ENCODE measurements at places on chromosomes 4 and X.

DNA sequence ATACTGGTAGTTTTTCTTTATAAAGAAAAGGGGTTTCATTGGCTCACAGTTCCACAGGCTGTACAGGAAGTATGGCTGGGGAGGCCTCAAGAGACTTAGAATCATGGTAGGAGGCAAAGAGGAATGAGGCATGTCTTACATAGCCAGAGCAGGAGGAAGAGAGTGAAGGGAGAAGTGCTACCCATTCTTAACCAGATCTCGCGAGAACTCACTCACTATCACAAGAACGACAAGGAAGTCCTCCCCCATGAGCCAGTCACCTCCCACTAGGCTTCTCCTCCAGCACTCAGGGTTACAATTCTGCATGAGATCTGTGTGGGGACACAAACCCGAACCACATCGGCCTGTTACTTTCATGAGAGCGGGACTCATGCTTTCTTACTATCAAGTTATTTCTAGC lies 240.5 kb downstream of the TENM3 start:
- DNase-seq: no peak

- DNase-seq: no peak
Measured at GRCh38 chr4:8725845-8726244, 133.3 kb downstream of the CPZ start.

GRCh38 chr4:173521467-173522159 lies 8.4 kb downstream of the HAND2 start:
- no peak for DNase-seq

GRCh38 chrX:12197030-12197429 lies 58.8 kb downstream of the FRMPD4 start:
- DNase-seq: no peak

GRCh38 chrX:56803850-56804681 lies 75.0 kb downstream of the NBDY start:
- no peak for DNase-seq

- no peak for DNase-seq
Measured at GRCh38 chr4:100945789-100946188, 401.5 kb downstream of the PPP3CA start.

DNA sequence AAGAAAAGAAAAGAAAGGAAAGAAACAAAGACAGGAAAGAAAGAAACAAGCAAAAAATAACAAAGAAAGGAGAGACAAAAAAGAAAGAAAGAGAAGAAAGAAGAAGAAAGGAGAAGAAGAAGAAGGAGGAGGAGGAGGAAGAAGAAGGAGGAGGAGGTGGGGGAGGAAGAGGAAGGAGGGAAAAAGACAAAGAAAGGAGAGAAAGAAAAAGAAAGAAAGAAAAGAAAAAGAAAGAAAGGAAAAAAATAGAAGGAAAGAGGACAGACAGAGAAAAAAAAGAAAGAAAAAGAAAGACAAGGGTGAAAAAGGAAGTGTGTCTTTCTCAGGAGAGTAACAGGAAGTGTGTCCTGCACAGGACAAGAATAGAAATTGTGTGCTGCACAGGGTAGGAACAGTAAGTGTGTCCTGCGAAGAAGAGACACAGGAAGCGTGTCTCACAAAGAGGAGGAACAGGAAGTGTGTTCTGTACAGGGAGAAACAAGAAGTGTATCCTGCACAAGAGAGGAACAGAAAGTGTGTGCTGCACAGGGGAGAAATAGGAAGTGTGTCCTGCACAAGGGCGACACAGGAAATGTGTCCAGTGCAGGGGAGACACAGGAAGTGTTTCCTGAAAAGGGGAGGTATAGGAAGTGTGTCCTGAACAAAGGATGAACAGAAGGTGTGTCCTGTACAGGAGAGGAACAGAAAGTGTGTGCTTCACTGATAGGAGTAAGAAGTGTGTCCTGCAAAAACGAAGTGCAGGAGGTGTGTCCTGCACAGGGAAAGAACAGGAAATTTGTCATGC lies 101.2 kb downstream of the ARSF start:
- no peak for DNase-seq

DNA sequence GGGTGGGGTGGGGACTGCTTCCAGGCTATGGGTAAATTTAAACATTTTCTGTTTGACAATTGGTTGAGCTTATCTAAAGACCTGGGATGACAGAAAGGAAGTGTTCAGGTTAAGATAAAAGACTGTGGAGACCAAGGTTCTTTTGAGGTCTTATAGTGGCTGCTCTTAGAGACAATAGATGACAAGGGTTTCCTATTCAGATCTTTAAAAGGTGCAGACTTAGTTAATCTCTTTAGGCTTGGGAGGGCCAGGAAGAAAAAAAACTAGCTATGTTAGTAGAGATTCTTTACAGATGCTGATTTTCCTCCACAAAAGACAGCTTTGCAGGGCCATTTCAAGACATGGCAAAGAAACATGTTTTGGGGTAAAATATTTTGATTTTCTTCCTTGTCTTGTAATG lies 972.5 kb downstream of the CCSER1 start:
- no peak for DNase-seq

DNA sequence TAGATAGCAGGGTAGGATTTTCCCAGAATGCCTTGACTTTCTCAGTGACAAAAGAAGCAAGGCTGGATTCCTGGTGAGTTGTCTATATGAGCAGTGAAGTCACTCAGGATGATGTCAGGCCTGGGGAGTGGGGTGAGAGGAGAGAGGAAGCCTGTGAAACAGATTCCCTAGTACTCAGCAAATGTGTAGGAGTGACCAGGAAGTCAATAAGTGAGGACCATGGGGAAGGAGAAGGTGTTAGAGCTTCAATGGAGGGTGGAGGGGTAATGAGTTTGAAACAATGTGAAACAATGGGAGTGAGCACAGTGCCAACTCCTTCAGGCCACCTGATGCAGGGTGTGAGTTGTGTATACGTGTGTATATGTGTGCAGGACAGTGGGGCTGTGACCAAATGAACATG lies 2.4 kb upstream of the SLC9A6 start:
- DNase-seq: no peak

GRCh38 chr4:4323705-4324534 lies 33.9 kb downstream of the ZBTB49 start:
- DNase-seq: peak; percentile 10

- peak; percentile 10 for DNase-seq
Measured at GRCh38 chr4:140839888-140840790, 84.0 kb upstream of the TBC1D9 start.

DNA sequence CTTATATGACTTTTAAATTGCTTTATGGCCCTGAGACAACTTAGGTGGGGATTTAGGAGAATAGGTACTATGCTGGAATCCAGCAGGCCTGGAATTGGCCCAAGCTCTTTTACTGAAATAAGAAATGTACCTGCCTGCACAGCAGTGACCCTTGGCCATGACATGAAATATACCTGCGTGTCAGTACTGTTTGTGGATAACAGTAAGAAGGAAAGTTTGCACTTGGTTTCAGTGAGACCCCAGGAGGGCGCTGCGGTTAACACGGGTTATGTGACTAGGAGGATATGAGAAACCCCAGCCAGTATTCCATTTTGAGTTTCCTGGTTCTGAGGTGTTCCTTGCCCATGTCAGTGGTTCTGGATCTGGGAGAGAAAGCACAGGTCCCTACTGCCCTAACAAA lies 5.3 kb downstream of the MTM1 start:
- no peak for DNase-seq

- DNase-seq: no peak
Measured at GRCh38 chr4:70712604-70713452, 8.9 kb upstream of the RUFY3 start.

DNA sequence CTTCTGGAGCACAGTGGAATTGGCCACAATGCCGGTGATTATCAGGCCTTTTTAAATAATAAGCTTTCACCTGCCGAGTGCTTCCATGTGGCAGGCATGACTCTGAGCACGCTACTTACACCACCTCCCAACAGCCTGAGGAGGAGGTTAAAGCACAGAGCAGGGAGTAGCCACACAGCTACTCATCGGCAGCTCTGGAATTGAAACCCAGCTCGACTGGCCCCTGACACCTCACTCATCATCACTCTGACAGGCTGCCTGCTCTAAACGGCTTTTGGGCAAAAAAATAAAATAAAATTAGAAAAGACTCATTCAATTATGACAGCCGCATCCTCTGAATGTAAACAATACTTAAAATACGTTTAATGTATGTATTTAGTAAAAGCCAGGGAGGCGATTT lies 326.4 kb upstream of the NOCT start:
- DNase-seq: no peak

DNA sequence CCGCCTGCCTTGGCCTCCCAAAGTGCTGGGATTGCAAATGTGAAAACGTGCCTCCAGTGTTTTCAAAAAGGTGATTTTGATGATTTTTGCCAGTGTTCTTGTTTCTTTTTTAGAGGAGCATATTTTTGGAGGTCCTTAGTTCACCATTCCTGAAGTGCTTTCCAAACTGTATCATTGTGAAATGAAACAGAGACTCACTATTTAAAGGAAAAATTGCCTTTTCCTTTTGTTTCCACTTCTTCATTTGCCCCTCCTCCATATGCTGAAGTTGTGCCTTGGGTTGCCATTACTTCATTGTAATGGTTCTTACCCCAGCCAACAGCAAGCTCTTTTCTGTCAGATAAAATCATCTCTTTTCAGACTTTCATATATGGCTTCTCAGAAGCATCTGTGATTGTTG lies 164.4 kb downstream of the FNIP2 start:
- no peak for DNase-seq

- no peak for DNase-seq
Measured at GRCh38 chrX:1676866-1677265, 62.0 kb downstream of the ASMT start.

DNA sequence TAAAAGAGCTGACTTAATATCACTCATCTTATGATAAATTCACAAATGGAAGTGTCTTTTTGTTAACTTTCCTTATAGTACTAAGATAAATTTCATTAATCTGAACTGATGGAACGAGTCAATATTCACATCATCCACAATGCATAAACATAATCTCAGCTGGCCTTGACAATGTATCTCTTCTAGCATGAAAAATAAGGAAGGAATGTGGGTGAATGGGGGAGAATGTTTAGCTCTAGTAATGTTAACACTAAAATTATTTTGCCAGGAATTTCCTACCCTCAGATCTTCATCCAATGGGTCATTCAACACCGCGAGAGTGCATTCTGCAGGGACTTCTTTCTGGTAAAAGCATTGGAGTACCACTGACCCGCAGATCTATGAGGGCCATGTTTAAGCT lies 15.8 kb downstream of the TRPC3 start:
- DNase-seq: no peak

DNA sequence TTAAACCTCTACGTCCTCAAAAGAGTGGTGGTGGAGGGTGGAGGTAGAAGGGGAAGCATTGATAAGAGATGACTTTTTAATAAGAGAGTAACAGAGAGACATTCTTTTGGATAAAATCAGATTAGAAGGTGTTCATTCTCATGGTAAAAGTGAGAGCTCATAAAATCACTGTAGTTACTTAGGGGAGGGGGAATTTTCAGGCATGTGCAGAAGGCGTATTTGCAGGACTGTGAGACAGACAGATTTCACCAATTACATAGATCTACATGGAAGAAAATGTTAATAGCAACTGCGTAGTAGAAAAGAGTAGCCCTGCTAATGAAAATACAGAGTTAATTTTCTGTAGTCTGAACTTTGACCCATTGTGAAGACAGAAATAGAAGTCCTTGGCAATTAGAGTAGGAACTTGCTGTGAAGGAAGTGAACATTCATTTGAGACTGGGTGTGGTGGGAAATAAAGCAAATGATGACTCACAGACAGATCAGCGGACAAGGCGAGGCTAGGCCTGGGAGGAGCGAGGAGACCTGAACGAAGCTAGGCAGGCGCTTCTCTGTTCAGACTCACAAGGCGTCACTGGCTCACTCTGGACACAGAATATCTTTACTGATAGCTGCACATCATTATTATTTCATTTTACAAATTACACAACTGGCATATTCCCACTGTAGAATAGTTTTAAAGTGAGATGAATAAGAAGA lies 57.2 kb upstream of the FAM9C start:
- peak; percentile 90 for DNase-seq

DNA sequence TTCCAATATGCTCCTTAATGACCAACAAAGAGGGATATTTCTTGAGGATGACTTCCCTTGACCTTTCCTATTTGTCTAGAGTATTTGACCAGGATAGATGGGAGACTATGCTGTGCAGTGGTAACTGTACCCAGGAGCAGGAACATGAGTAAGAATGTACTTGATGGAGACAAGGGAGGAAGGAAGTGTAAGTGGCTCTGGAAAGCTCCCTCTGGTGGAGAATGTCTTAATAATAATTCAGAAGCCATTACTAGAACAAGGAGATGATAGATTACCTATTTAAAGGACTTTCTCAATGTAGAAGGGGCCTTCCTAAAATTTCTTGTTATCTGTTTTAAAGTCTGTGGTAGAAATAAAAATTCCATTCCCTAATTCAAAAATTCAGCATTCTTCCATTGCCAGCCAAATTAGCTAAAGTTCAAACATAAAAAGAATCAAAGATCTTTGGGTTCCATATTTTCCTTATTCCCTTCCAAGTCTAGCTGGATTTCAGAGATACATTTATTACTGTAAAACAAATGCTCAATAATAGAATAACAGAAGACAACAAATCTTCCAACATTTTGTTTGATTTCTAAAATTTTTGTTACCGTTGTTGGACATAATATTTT lies 83.8 kb downstream of the GRID2 start:
- peak; percentile 32 for DNase-seq

DNA sequence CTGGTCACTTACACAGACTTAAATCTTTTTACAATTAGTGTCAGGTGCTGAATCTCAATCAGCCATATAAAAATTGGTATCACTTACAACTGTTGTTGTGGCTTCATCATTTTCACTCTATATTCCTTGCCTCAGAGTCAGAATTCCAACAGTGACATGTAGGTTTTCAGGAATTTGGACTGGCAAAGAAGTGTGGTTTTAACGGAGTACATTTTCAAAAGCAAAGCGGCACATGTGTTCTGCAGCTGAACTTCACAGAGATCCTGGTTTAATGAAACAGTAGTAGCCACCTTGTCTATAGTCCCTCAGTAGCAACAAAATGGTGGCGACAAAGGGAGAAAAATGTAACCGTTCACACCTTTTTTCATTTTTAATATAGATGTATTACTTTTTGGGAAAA lies 486.6 kb downstream of the FAT4 start:
- peak; percentile 46 for DNase-seq

GRCh38 chr4:29295280-29295679 lies 1424.9 kb upstream of the PCDH7 start:
- no peak for DNase-seq

DNA sequence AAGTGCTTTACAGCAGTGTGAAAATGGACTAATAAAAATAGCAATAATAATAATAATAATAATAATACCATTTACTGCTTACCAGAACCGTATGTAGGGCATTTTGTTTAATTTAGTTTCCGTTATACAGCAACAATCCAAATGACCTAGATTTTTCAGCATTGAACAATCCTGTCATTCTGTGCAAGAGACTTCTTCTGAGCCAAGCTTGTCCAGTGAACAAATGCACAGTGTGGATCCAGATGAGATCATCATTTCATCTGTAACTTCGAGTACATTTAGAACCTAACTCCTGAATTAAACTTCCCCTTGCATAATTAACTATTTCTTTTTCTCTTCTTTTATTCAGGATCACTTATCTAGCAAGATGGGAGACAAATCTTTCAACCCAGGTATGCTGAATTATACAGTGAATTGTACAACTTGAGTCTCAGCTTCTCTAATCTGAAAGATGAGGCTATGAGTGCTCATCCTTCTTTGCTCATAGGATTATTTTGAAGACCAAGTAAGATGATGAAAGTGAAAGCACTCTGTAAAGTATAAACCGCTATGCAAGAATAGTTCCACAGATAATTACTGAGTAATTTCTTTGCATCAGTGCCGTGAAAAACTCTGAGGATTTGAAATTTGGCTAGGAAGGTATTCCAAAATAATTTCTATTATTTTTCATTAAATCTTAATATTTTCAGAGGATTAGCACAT lies 6.6 kb downstream of the CLNK start:
- no peak for DNase-seq

GRCh38 chr4:81566161-81566591 lies 94.5 kb upstream of the RASGEF1B start:
- DNase-seq: no peak

- DNase-seq: no peak
Measured at GRCh38 chr4:84792366-84793301, 173.9 kb downstream of the WDFY3 start.

Data from astrocyte (in vitro differentiated cells and primary cell).